ENCODE measurements at places on chromosomes 6 and 20. TPM values are rescaled to one million over a fixed set of nuclear protein-coding genes. Genes with fewer than 3 reads are reported as not detected.
A peak's percentile ranks its signal among the peaks of the same experiment; 100 is the strongest.

- no peak for DNase-seq
Observed at GRCh38 chr20:37911838-37912281, 8.9 kb downstream of the VSTM2L start.

- DNase-seq: peak; percentile 86
Observed at GRCh38 chr20:3710703-3711483, 1.5 kb downstream of the SIGLEC1 start.

DNA sequence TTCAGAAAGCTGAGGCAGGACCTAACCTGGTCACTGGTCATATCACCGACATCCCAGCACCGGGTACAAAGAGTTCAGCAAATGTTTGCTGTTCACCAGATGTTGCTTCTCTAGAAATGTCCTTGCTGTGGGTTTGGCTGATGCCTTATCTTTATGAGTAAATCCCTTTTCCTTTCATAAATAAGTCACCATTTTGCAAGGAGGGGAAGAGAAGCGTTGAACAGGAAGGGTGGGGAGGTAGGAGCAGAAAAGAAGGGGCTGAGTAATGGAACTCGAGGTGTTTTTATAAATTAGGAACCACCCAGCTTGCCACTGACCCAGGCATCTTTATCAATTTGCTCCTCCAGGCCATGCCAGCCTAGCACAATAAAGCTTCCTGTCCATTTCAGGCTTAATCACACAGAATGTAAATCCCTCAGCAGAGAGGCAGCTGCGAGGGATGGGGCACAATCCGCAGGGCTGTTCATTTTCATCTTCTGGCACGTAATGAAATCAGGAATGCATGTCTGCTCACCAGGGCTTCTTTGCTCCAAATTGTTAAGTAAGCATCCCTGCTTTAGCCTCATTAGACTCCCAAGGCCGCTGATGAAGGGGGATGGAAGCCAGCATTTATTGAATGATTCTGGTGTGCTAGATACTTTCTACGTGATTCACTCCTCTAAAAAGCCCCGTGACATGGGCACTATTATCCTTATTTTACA lies 371.9 kb upstream of the CHD6 start:
- no peak for DNase-seq

- DNase-seq: no peak
Observed at GRCh38 chr20:34831936-34832335, 6.5 kb upstream of the NCOA6 start.

DNA sequence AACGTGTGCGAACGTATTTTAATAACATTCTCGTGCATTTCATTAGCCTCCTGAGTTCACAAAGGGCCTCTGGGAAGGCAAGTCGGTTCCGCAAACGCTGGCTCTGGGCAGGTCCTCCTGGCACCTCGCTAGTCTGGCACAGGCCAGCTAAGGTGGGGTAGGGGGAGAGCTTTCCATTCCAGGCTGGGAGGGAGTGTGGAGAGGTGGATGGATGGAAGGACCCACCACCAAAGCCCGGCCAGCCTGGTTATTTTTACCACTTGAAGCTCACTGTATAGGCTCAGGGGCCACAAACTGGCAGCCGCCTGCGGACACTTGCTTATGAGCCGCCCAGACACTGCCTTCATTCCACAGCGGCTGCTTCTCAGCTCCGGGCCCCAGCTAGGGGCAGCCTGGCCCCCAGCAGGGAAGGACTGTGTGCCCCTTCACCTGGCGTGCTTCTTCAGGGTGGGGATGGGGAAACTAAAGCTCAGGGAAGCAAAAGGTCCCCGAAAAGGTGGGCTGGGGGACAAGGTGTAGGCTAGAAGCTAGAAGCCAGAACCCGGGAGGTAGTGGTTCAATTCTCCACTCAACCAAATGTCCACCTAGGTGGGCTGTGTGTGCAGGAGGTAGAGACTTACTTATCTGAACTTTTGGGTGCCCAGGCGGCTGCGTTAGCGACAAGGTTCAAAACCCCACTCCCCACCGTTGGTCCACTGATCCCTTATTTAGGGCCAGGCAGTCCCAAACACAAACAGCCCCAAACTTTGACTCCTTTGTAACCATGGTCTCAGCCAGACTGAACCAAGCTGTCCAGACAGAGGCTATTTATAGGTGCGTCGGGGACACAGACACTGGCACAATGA lies 1.7 kb downstream of the PMEPA1 start:
- no peak for DNase-seq

DNA sequence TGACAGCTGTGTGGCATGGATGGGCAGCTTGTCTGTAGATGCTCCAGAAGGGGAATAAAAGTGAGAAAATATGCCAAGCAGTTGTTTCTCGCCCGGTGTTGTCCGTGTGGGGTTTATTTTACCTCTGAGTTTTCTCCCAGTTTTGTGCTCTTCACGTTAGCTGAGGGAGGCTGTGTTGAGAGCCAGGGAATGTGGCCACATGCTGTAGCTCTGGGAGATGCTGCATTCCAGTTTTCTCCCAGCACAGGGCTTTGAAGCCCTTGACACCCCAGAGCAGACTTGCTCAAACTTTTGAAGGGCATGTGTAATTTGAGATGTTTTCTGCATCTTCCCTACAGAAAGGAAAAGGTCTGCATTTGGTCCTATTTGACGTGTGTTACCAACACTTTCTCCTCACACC lies 67.7 kb downstream of the RREB1 start:
- DNase-seq: no peak

CLPSL2 gene
- total RNA-seq: not detected

C6orf58 gene
- total RNA-seq: not detected

DZANK1 gene
- 2.3 TPM for total RNA-seq

UNC93A gene
- not detected for total RNA-seq

SLC4A11 gene
- 0.65 TPM for total RNA-seq

All from CD8-positive, alpha-beta T cell (primary cell).